ENCODE measurements at places on chromosomes 3 and 15.

DNA sequence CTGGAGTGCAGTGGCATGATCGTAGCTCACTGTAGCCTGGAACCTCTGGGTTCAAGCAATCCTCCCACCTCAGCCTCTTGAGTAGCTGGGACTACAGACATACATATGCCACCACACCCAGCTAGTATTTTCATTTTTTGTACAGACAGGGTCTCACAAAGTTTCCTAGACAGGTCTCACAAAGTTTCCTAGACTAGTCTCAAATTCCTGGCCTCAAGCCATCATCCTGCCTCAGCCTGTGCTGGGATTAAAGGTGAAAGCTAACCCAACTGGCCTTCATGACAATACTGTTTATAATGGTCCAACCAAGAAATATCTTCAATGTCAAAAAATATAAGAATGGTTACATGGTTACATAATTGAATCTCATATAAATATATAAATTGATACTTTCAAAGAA, 24.0 kb downstream of the GPR176 start:
- DNase-seq, result no peak

GRCh38 chr15:58690703-58691102, 58.8 kb downstream of the ADAM10 start:
- DNase-seq, result no peak

- no peak for DNase-seq
Observed at GRCh38 chr3:143128227-143128955, 8.8 kb downstream of the CHST2 start.

- no peak for DNase-seq
Observed at GRCh38 chr3:61526308-61526707, 35.1 kb upstream of the PTPRG start.

DNA sequence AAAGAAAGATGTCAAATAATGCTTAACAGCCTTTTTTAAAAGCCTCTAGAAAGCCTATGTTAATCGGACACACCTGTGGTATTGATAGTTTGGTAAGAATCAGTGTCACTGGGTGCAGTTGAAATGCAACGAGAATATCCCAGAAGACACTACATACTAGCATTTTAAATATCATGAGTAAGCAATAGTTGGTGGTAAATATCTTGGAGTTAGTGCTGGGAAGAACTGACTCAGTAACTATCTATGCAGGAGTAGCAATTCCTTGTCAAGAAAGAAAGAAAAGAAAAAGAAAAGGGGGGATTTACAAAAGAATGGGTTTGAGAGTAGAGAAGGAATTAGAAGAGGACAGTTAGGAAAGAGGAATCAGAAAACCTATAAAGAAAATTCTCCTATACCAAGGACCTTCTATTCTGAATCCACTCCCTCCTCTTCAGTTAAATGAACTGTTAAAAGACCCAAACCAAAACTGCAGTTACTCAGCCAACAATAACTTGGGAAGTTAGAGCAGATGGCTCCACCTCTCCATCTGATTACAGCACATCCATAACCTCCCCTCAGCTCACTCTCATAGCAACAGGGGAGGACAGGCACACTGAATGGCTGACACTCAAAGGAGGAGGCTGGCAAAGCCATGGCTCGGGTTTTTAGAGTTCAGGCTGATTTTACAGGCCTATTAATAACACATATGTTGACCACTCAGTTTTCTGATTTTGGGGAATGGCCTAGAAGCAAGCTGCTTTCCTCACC, 207.6 kb upstream of the MDFIC2 start:
- no peak for DNase-seq

DNA sequence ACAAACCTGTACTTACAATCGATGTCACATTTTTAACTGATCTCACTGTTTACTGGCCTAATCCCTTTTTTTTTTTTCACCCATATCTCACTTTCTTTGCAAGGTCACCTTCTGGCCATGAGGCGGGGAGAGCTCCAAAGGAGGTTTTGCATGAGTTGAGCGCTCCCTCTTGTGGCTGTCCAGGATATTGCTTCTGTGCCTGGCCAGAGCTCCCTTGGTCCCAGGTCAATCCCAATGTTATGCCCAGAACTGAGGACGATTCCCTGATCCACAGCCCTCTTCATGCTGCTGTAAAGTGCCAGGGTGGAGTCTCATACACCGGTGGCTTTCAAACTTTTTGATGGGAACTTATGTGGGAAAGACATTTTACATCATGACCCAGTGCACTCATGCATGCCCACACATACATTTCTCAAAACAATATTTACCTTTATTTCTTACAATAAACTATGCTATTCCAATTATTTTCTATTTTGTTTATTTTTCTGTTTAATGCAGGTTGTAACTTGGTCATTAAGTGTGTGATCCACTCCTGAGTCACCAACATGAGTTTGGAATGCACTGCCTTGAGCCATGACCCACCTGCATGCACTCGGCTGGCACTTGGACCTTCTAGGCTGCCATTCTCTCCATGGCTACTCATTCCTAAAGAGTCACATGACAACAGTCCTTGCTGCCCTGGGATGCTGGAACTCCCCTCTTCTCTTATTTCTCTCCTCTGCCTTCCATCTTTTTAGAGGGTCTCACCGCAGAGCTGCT, 9.6 kb upstream of the SST start:
- no peak for DNase-seq

DNA sequence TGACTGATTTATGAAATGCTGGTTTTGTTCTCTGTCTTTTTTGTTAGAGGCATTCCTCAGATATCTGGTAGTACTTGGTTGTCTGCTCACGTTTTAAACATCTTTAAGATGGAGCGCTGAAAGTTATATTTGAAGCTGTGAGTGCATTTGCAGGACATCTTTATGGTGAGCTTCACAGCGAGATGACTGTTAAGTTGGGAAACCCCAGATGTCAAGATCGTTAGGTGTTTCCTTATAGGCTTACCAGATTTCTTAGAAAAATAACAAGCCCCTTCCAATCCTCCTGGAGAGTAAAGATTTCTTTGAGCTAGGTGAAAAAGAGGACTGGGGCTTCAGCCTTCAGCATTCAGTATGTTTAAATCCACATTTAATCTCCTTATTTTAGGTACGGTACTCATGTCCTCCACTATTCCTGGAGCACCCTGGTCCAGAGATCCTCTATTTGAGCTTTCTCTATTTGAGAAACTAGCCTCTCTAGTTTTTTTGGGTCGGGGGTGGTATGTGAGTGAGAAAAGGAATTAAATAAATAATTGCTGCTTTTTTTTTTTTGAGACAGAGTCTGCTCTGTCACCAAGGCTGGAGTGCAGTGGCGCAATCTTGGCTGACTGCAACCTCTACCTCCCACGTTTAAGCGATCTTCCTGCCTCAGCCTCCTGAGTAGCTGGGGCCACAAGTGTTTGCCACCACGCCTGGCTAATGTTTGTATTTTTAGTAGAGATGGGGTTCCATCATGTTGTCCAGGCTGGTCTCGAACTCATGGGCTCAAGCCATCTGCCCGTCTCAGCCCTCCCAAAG, 72.3 kb downstream of the ZNF609 start:
- DNase-seq, result no peak

GRCh38 chr3:197398286-197398878, 100.0 kb upstream of the DLG1 start:
- no peak for DNase-seq

GRCh38 chr3:42830437-42831320, 21.4 kb downstream of the ACKR2 start:
- DNase-seq, result no peak

- no peak for DNase-seq
Observed at GRCh38 chr3:143506190-143506589, 342.1 kb downstream of the SLC9A9 start.

GRCh38 chr3:142863930-142864920, 24.7 kb downstream of the PCOLCE2 start:
- no peak for DNase-seq

DNA sequence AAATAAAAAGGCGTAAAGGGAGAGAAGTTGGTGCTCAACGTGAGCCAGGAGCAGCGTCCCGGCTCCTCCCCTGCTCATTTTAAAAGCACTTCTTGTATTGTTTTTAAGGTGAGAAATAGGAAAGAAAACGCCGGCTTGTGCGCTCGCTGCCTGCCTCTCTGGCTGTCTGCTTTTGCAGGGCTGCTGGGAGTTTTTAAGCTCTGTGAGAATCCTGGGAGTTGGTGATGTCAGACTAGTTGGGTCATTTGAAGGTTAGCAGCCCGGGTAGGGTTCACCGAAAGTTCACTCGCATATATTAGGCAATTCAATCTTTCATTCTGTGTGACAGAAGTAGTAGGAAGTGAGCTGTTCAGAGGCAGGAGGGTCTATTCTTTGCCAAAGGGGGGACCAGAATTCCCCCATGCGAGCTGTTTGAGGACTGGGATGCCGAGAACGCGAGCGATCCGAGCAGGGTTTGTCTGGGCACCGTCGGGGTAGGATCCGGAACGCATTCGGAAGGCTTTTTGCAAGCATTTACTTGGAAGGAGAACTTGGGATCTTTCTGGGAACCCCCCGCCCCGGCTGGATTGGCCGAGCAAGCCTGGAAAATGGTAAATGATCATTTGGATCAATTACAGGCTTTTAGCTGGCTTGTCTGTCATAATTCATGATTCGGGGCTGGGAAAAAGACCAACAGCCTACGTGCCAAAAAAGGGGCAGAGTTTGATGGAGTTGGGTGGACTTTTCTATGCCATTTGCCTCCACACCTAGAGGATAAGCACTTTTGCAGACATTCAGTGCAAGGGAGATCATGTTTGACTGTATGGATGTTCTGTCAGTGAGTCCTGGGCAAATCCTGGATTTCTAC, at the start of gene RARB:
Gene RARB (plus strand): TSS at position 322 of the 847 bp plus-strand sequence. CDS start 469 bp downstream, at position 791.
- no peak for DNase-seq

- DNase-seq, result no peak
Observed at GRCh38 chr3:108450444-108450843, 60.0 kb downstream of the MYH15 start.

- no peak for DNase-seq
Observed at GRCh38 chr3:159039286-159039685, 237.4 kb downstream of the MFSD1 start.
